Caco-2 (cell line): ENCODE measurements at places on chromosomes 2 and 18.

DNA sequence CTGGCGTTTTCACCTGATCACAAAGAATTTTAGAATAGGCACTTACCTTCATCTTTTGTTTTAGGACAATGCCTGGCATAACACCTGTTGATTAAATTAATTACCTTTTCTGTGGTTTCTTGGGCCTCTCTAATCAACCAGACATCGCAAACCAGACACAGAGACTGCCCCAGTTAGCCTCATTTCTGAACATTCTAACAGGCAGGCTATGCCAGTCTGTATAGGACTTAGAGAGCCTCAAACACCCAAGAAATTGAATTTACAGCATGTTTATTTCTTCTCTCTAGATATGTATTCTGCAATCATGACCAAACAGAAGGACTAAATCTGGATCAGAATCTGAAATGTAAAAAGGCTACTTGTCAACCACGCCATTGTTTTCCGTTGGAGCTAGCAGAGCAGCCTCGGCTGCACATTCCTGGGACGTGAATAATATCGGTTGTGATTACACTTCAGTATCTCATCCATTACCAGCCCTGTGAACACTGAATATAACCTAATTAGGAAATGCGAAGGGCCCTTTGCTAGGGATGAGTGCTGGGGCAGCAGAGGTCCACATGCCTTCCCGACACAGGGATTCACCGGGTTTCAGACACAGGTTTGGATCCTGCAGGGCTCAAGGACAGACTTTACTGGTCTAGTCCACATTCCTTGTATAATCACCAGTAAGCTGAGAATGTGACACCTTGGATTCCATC, 17.5 kb upstream of the CDC42EP3 start:
- peaks cover 26% of the 10 kb centered on the region for H3K4me1 ChIP-seq
- H3K4me3 ChIP-seq = no peak overlapping the region
- peak; percentile 82 for DNase-seq

- H3K27me3 ChIP-seq = peaks cover 4% of the 10 kb centered on the region
- no peak for DNase-seq
- H3K4me1 ChIP-seq = 0 out of 2 replicates have a peak, but pooled peaks cover 6% of the 10 kb centered on the region
- H3K27ac ChIP-seq = no peak overlapping the region
- peak overlapping the region; percentile 33 for H3K4me3 ChIP-seq
Observed at GRCh38 chr2:148875387-148876051, 492 bp downstream of the KIF5C start.

GRCh38 chr18:28792404-28793086, 615.6 kb upstream of the CDH2 start:
- no peaks in the 10 kb centered on the region for H3K27me3 ChIP-seq
- no peak overlapping the region for H3K27ac ChIP-seq
- DNase-seq = no peak

GRCh38 chr2:119694845-119695521, 16.0 kb downstream of the TMEM177 start:
- peaks cover 5% of the 10 kb centered on the region; the same call in 1 of the 2 replicates for H3K4me1 ChIP-seq
- H3K27me3 ChIP-seq = no peaks in the 10 kb centered on the region
- DNase-seq = no peak
- no peak overlapping the region for H3K27ac ChIP-seq

GRCh38 chr2:212961255-212961654, 190.2 kb downstream of the IKZF2 start:
- no peak for DNase-seq
- no peaks in the 10 kb centered on the region for H3K36me3 ChIP-seq
- no peak overlapping the region for H3K27ac ChIP-seq
- H3K4me3 ChIP-seq = no peak overlapping the region

DNA sequence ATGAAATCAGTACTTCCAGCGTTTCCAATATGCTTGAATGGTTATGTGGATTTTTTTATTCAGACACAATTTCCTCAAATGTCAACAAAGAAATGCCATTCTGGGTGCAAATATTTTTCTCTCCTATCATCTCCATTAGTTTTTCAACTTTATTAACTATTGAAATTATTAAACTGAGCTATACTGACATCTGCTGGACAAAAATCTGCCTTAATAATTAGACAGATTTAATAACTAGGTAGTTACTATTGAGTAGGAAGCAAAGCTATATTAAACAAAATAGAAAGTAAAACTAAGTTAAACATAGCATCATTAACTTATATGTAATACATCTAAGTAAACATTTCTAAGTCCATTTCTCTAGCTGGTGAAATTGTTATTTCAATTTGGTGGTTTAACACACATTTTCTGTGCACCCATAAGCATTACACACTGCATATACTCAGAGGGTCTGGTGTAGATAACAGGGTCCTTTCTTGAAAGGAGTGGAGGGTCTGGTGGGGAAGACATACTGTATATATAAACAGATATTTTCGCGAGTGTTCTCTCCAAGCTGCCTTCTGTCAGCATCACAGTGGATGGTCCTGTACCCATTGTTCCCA, 77.0 kb downstream of the LANCL1 start:
- H3K27ac ChIP-seq = no peak overlapping the region
- H3K4me1 ChIP-seq = no peaks in the 10 kb centered on the region
- H3K27me3 ChIP-seq = no peaks in the 10 kb centered on the region
- DNase-seq = no peak

DNA sequence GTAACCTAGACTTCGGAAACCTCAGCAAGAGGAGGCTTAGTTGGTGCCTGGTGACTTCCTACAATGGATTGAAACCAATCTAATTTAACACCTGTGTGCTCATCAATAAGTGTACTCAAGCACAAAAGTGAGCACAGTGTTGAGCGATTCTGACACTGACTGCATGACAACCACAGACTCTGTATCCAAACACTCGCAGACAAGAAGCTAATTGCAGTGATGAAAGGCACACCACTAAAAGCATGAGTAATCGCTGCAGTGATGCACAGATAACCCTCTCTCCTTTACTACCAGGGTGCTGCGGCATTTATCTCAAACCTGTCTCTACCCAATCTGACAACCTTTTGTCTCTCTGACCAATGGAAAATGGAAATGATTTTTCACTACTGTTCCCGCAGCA, 168.1 kb downstream of the AFF3 start:
- no peaks in the 10 kb centered on the region for H3K27me3 ChIP-seq
- H3K36me3 ChIP-seq = no peaks in the 10 kb centered on the region
- H3K4me1 ChIP-seq = no peaks in the 10 kb centered on the region
- DNase-seq = no peak

DNA sequence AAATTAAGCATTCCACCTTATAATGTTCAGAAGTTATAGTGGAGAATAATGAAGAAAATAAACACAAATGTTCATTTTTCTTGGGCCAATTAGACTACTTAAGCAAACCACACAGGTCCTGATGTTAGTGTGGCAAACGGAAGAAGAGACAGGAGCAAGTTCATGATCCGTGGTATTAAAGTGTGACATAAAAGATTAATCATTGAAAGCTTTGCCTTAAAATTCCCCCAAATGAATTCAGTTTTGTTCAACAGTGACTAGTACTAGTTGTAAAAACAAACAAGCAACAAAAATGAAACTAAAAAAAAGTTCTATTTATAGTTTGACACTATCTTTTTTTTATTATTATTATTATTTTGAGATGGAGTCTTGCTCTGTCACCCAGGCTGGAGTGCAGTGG, 73.7 kb downstream of the RFTN2 start:
- H3K27me3 ChIP-seq = no peaks in the 10 kb centered on the region; the same call in 1 of the 2 replicates
- DNase-seq = no peak
- no peak overlapping the region for H3K4me3 ChIP-seq

GRCh38 chr18:9616049-9616448, 1.7 kb upstream of the PPP4R1 start:
- H3K27me3 ChIP-seq = no peaks in the 10 kb centered on the region
- no peak overlapping the region for H3K4me3 ChIP-seq
- H3K27ac ChIP-seq = peak overlapping the region; percentile 96
- H3K36me3 ChIP-seq = peaks cover 2% of the 10 kb centered on the region; the same call in 1 of the 2 replicates
- no peak for DNase-seq

DNA sequence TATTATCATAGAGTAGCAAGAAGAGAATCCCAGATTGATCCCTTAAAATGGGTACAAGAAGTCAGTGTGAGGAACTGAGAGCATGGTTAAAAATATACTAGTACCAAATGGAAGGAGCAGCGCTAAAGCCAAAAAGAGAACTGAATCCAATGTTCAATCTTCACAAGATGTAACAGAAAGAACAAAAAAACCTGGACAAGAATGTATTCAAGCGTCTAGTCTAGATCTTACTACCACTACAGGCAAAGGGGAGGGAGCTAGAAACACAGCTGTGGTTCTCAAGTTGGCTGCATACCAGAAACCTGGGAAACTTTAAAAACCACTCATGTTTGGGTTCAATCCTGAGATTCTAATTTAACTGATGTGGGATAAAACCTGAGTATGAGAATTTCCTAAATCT, 57.5 kb downstream of the PIAS2 start:
- H3K4me1 ChIP-seq = no peaks in the 10 kb centered on the region
- no peak for DNase-seq
- no peak overlapping the region for H3K4me3 ChIP-seq
- H3K27ac ChIP-seq = no peak overlapping the region

GRCh38 chr2:16655905-16656642, 9.6 kb downstream of the CYRIA start:
- H3K4me1 ChIP-seq = no peaks in the 10 kb centered on the region
- no peak overlapping the region for H3K4me3 ChIP-seq
- H3K27ac ChIP-seq = no peak overlapping the region
- H3K36me3 ChIP-seq = no peaks in the 10 kb centered on the region
- no peaks in the 10 kb centered on the region for H3K27me3 ChIP-seq
- no peak for DNase-seq

GRCh38 chr18:61340148-61340547, 6.9 kb downstream of the CDH20 start:
- no peaks in the 10 kb centered on the region for H3K27me3 ChIP-seq
- H3K4me3 ChIP-seq = no peak overlapping the region
- no peak for DNase-seq
- H3K36me3 ChIP-seq = no peaks in the 10 kb centered on the region
- no peaks in the 10 kb centered on the region for H3K4me1 ChIP-seq

- no peak overlapping the region for H3K4me3 ChIP-seq
- no peak for DNase-seq
- no peaks in the 10 kb centered on the region for H3K36me3 ChIP-seq
- no peaks in the 10 kb centered on the region for H3K27me3 ChIP-seq
Observed at GRCh38 chr2:57885742-57886141, 160.9 kb upstream of the VRK2 start.

DNA sequence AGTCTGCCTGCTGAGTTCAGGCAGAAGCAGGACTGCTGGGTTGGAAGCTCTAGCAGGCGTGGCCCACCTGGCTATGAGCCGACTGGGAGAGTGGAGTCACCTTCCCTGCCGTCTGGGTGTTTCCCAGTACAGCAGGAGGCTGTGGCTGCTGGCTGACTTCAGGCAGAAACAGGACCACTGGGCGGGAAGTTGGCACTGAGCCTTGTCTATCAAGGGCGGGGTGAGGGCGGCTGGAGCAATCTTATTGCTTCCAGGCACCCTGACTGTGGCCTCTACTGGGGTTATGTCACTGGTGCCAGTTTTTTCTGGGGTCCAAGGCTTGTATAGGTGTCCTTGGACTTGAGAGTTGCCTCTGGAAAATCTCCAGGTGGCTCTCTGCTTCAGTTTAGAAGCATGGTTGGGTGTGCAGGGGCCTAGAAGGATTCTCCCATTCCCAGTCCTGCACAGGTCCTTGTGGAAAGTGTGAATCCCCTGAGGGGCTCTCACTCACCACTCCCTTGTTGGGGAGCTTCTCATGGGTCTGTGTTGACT, 30.5 kb downstream of the LTBP1 start:
- no peak overlapping the region for H3K4me3 ChIP-seq
- H3K27me3 ChIP-seq = no peaks in the 10 kb centered on the region
- DNase-seq = no peak
- no peaks in the 10 kb centered on the region for H3K36me3 ChIP-seq
- H3K4me1 ChIP-seq = no peaks in the 10 kb centered on the region

DNA sequence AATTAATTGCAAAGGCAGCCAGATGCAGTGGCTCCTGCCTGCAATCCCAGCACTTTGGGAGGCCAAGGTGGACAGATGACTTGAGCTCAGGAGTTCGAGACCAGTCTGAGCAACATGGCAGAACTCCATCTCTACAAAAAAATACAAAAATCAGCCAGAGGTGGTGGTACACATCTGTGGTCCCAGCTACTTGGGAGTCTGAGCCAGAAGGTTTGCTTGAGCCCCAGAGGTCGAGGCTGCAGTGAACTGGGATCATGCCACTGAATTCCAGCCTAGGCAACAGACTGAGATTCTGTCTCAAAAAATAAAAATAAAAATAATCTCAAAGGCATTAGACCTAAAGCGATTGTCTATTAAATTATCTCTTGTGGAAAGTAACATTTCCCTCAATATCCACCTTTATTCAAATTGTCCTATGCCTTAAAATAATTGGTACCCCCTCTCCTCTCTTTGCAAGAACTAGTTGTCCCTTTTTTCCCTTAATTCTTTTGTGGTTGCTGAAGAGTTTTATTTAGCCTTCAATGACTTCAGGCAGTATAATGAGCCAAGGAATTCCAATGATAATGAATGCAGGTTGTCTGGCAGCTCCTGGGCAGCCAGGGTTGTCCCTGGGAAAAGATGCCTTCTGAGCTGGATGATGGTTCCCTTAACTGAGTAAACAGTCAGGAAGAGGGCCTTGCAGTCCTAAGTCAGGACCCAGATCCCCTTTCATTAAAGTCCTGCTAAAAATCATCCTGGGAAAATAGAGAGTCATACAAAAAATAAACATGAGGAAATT, 32.2 kb downstream of the GPR75 start:
- no peaks in the 10 kb centered on the region for H3K36me3 ChIP-seq
- no peaks in the 10 kb centered on the region for H3K4me1 ChIP-seq
- H3K27me3 ChIP-seq = no peaks in the 10 kb centered on the region
- H3K4me3 ChIP-seq = no peak overlapping the region
- no peak for DNase-seq

- H3K4me3 ChIP-seq = no peak overlapping the region
- H3K27me3 ChIP-seq = no peaks in the 10 kb centered on the region
- no peaks in the 10 kb centered on the region for H3K4me1 ChIP-seq
- no peak overlapping the region for H3K27ac ChIP-seq
Observed at GRCh38 chr2:240236217-240237111, 96.0 kb upstream of the OTOS start.

- H3K4me3 ChIP-seq = no peak overlapping the region
- peaks cover 10% of the 10 kb centered on the region for H3K4me1 ChIP-seq
- H3K36me3 ChIP-seq = no peaks in the 10 kb centered on the region
- no peak overlapping the region for H3K27ac ChIP-seq
- no peaks in the 10 kb centered on the region for H3K27me3 ChIP-seq
Observed at GRCh38 chr18:48776641-48777025, 174.1 kb downstream of the SMAD7 start.

GRCh38 chr18:49698525-49699025, 114.8 kb downstream of the ACAA2 start:
- no peak for DNase-seq
- H3K4me3 ChIP-seq = no peak overlapping the region
- H3K36me3 ChIP-seq = no peaks in the 10 kb centered on the region
- peaks cover 21% of the 10 kb centered on the region for H3K4me1 ChIP-seq

DNA sequence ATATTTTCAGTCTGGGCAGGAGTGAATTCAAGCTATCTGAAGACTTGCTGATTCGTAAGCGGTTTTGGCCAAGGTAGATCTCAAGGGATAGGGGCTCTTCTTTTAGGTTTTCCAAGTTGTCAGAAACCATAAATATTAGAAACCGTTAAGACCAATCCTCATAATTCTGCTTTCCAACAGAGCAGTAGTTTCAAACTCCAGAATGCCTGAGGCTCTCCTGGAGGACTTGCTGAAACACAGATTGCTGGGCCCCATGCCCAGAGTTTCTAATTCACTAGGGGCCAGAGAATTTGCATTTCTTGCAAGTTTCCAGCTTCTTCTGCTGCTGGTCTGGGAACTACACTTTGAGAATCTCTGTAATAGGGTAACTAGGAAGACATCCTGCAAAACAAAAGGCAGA, 1855.7 kb upstream of the CELF4 start:
- no peaks in the 10 kb centered on the region for H3K27me3 ChIP-seq
- H3K4me1 ChIP-seq = no peaks in the 10 kb centered on the region
- DNase-seq = no peak
- no peak overlapping the region for H3K4me3 ChIP-seq
